ENCODE measurements at places on chromosomes 16 and 17.

DNA sequence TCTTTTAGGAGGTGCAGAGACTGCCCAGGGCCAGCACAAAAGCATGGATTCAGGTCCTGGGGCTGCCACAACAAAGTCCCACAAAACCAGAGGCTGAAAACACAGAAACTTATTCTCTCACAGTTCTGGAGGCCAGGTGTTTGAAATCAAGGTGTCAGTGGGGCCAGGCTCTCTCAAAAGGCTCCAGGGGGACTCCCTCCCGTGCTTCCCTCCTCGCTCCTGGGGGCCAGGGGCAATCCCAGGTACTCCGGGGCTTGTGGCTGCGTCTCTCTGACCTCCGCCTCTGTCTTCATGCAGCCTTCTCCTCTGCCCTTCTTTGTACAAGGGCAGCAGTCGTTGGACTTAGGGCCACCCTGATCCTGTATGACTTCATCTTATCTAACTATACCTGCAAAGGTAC, 8.3 kb upstream of the RBFOX3 start:
- no peak for DNase-seq

DNA sequence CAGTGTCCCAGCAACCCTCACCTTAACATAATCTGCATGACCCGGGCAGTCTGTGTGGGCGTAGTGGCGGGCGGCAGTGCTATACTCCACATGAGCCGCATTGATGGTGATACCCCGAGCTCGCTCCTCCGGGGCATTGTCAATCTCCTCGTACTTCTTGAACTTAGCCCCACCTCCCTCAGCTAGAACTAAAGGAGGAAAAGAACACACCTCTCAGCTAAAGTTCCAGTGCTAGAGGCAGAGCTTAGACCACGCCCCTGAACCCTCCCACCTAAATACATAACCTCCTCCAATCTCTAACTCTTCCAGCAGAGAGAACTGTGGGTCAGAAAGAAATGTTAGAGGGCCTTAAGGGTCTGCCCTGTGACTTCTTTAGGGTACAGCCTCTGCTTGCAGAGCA, 855 bp downstream of the TUFM start:
- DNase-seq: peak; percentile 29

- DNase-seq: no peak
Observed at GRCh38 chr17:62188713-62189112, 123.6 kb upstream of the MED13 start.

- no peak for DNase-seq
Observed at GRCh38 chr17:32928586-32929535, 908 bp downstream of the TMEM98 start.

- no peak for DNase-seq
Observed at GRCh38 chr17:83159204-83160049, 80.0 kb downstream of the METRNL start.

- no peak for DNase-seq
Observed at GRCh38 chr16:58157239-58157638, 28.1 kb upstream of the CFAP20 start.

GRCh38 chr16:51636920-51637769, 486.1 kb upstream of the SALL1 start:
- no peak for DNase-seq

GRCh38 chr17:20206068-20206467, 196.9 kb downstream of the SPECC1 start:
- peak; percentile 77 for DNase-seq

- DNase-seq: peak; percentile 8
Observed at GRCh38 chr16:48123104-48123788, 32.5 kb downstream of the ABCC12 start.

DNA sequence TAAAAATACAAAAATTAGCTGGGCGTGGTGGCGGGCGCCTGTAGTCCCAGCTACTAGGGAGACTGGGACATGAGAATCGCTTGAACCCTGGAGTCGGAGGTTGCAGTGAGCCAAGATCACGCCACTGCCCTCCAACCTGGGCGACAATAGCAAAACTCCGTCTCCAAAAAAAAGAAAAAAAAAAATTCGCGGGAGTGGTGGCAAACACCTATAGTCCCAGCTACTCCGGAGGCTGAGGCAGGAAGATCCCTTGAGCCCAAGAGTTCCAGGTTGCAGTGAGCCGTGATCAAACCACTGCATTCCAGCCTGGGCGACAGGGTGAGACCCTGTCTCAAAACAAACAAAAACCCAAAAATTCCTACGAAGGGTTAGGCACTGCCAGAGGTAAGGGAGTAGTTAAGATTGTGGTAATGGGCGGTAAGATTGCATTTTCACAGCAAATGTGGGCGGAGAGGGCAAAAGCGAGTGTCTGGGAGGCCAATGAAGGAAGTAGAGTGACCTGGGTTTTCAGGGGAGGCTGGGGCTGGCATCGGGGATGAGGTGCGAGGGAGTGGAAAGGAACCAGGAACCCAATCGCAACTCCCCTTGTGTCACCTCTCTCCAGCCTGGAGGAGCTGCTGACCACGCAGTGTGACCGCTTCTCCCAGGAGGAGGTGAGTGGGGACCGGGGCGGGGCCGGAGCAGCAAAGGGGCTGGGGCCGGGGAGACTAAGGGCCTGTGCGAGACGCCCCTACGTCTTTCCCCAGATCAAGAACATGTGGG, 2.6 kb downstream of the MYL11 start:
- no peak for DNase-seq

DNA sequence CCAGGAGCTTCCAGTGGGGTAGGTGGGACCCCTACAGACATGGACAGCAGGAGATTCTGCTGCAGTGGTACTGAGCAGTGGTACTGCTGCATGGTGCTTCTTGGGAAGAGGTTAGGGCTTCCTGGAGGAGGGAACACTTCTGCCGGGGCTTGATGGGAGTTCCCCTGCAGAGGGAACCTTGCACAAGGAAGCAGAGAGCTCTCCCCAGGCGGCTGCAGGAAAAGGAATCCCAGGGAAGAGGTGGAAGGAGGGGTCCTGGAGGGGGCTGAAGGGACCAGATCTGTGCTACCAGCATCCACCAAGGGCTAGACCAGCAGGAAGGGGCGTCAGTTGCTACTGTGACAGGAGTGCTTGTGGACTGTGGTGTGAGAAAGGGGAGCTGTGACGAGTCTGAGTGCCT, 10.6 kb downstream of the RIPOR1 start:
- DNase-seq: no peak
